AG08396 (cell line): ENCODE measurements at places on chromosomes 1 and 21.

GRCh38 chr1:68401506-68401905, 48.2 kb downstream of the RPE65 start:
- no peak for DNase-seq

DNA sequence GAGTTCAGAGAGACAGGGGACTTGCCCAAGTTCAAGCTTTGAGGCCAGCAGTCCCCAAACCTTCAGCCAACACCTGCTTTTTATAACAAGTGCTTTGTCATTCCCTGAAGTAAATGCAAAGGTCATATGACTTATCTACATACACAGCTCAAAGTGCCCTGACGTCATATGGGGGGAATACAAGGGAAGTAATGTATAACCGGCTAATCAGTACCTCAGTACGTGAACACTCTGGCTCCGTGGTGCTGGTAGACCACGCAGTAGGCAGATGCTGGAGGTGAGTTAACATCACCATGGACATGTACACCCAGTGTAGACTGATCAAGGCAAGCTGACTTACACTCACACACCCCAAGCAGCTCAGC, 60.0 kb downstream of the BACE2 start:
- no peak for DNase-seq

DNA sequence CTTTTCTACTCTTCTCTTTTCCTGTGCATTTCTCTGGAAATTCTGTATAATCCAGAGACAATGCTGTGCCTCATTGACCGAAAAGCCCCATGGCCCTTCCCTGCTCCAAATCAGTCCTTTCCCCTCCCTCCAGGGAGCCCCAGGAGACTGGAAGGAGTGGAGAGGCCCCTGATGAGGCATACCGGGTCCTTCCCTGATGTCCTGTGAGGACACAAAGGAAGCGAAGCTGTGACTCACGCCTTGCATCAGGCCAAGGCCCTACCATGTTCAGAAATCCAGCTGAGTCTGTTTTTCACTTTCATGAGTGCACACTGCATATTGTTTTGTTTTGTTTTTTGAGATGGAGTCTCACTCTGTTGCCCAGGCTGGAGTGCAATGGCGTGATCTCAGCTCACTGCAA, 38.7 kb upstream of the BECN2 start:
- peak; percentile 26 for DNase-seq

DNA sequence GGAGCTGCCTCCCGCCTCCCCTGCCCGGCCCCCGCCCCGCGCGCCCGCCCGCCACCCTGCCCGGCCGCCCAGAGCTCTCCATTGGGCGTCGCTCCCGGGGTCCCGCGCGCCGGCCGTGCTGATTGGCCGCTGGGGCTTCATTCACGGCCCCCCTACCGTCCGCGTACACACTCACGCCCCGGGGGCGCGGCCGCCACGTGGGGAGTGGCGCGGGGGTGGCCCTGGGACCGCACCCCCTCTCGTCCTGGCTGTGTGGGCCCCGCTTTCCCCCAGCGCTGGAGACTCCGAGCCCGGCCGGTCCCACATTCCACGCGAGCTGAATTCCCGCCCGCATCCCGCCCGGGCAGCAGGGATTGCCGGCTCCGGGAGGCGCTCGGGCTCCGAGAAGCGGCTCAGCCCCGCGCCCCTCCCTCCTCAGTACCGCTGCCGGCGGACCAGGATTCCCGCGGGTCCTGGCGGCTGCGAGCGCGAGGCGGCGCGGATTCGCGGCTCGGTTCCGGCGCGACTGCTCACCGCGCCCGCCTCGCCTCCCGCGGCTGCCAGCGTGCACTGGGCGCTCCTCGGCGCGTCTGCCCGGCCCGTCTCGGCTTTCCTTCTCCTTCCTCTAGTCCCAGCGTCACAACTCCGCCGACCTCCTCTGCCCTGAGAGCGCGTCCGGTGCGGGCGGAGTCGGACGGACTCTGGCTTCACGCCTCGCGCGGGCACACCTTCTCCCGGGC, 450 bp upstream of the POU3F1 start:
- peak; percentile 96 for DNase-seq

DNA sequence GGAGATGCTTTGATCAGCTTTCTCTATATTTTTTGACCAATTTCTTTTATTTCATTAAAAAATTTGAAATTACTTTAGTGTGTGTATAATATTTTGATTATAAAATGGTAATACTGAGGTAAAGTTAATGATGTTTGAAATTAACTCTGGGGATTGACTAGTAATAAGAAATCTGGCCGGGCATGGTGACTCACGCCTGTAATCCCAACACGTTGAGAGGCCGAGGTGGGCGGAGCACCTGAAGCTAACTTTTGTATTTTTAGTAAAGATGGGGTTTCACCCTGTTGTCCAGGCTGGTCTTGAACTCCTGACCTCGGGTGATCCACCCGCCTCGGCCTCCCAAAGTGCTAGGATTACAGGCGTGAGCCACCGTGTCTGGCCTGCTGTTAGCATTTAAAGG, 17.5 kb downstream of the SCP2 start:
- DNase-seq = no peak

DNA sequence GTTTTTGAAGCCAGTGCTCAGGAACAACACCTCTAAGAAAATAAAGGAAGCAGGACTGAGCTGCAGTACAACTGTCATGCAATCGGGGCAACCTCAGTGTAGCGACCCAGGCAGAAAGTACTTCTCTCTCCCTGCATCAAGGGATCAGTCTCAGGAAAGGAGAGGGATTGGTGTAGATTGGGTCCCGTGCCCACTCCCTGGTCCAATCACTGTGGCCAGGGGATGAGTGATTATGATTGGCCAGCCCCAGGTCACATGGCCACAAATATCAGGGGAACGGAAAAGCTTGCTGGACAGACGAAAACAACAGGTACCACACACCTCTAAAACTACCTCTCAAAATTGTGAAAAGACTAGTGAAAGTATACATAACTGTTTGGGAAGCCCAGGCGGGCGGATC, 136.2 kb upstream of the F3 start:
- no peak for DNase-seq
